ENCODE measurements at places on chromosomes 3 and 15.

DNA sequence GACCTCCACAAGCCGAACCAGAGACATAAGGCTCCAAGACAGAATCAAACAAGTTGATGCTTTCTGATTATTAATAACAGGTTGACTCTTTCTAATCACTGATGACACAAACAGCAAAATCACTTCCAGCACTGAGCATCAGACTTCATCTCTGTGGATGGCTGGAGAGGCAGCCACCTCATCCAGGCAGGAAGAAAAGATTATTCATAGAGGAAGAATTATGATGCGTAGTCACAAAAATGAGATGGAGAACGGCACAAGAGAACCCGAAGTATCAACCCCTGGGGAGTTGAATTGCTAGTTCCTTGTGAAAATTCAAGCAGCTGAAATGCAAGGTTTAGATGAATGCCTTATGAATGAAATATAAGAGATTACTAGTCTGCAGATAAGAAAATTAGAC is 49.9 kb upstream of the LMCD1 start:
- DNase-seq: no peak

- no peak for DNase-seq
These were observed 111.7 kb upstream of the CNTN6 start for GRCh38 chr3:981156-981555.

- DNase-seq: no peak
These were observed 76.2 kb downstream of the TGFBR2 start for GRCh38 chr3:30682434-30683155.

DNA sequence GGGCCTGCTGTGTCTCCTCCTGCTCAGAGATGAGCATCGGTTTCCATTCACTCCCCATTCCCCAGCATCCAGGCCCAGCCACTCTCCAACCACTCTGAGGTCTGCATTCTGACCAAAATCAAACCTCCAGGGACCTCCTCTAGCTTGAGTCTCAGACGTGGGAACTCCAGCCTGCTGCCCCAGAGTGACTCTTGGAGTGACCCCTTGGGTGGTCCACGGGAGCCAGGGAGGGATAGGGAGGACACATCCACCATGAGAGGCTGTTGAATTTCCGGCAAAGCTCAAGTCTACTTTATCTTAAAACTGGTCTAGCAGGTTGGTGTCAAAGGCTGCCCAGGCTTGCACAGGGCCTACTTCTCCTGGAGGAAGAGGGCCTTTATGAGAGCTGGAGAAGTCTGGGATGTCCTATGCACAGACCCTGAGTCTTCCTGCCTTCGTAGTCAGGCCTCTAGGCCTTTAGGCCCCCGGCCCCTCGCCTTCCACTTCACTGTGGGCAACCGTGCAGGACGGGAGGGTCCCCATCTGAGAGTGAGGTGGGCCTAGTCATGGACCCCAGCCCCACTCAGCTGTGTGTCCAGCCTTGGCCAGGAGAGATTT is 8.9 kb downstream of the CISH start:
- no peak for DNase-seq

- DNase-seq: no peak
These were observed 49.0 kb upstream of the SLC4A7 start for GRCh38 chr3:27533261-27533607.

- DNase-seq: no peak
These were observed 8.7 kb upstream of the CAMK1 start for GRCh38 chr3:9778143-9779074.

- DNase-seq: no peak
These were observed 43.7 kb upstream of the GNB5 start for GRCh38 chr15:52234596-52235541.

DNA sequence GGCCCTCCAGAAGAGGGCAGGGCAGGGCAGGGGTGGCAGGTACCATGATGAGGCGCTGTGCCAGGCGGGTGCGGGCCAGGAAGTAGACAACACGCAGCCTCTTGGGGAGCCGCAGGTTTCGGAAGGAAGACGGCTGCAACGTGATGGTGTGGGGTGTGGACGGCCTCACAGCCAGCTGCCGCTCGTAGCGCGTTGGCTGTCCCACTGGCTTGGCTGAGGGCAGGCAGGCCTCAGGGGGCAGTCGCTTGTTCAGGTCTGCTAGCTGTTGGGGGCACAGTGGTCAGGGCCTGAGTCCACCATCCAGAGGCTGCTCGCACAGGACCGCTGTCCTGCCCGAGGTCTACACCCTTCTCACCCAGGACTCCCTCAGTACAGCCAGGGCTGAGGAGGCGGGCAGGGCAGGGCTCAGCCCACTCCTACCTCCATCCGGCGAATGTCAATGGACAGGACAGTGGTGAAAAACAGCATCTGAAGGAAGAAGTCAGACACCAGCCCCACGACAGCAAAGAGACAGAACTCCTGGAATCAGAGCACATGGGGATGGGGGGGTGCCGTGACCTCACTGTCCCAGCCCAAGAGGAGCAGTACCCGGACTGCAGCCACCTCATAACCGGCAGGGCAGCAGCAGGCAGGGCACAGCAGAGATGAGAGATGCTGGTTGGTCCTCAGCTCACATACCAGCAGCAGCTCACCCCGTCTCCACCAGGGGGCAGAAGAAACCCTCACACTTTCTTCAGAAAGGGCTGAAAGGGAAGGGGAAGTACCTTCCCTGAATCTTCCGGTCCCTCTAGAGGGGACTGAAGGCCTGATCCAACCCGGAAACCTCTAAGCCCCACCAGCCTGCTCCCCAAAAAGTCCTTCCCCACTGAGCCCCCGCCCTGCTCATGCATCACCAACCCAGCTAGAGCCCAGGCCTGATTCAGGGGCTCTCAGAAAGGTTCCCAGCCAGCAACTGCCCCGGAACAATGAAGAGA is 40.0 kb downstream of the PTPN23 start:
- DNase-seq: peak; percentile 66

- no peak for DNase-seq
These were observed 41.9 kb downstream of the PCSK6 start for GRCh38 chr15:101447561-101448071.

- DNase-seq: peak; percentile 27
These were observed 1444.5 kb upstream of the CADM2 start for GRCh38 chr3:83514130-83514914.

DNA sequence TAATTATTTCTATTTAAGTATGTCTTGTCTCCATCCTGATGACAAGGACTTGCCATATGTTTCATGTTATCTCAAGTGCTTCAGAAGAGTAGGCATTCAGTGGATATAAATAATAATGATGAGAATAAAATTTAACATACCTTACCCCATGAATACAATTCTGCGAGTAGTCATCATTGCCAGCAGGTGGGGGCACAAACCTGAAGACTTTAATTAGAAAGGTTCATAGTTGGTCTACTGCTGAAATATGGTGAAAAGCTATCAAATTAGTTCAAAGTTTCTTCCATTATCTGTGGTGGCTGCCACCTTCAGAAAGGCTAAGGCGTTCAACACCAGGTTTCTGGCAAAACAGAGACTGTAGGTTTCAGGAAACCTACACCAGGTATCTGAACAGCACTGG is 100.9 kb downstream of the P3H2 start:
- DNase-seq: no peak

DNA sequence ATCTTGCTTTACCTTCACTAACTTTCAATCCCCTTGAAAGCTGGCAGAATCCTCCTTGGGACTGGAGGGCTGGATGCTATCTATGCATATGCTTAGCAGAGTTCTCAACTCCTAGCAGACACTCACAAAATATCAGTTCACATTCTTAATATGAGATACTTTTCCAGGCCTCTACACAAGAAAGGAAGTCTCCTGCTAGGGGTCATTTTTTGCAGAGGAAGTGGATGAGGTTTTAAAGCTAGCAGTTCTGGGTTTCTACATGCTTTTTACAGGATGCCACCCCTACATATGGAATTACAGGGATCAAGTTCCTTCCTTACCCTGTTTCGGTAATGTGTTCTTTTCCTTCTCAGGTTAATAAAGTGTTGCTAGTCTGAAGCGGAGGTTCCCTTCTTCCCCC is 206.3 kb upstream of the TP63 start:
- no peak for DNase-seq

GRCh38 chr15:26879706-26880105 is 12.8 kb downstream of the GABRA5 start:
- DNase-seq: no peak

- no peak for DNase-seq
These were observed 44.0 kb upstream of the MAGI1 start for GRCh38 chr3:66082679-66083078.

DNA sequence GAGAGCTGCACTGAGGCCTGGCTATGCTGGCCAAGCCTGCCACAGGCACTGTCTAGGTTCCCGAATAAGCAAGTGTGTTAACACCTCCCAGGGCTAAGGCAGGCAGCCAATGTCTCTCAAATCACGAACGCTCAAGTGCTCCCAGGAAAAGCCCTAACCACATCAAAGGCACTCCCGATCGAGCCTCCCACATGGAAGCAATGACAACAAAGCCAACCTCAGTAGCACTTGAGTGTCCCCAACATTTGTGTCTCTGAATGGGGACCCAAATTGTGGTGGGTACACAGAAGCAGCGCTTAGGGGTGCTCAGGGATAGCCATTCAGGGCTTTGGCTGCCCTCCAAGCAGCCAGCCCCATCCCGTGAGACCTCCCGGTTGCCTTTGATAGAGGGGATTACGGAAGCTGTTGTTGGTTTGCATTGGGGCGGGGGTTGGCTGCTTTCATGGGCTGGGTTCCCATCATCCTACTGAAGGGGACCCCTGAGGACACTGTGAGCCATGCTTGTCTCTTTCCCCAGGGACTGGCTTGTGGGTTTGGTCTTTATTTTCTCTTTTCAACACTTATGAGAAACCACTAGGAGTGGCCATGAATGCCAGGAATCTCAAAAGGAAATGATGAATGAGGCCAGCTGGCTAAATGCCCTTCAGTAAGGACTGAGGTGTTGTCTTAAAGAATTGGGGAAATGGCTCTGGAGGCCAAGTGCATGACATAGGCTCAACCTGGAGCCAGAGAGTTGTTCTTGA is 234.1 kb upstream of the FEZF2 start:
- DNase-seq: peak; percentile 89

DNA sequence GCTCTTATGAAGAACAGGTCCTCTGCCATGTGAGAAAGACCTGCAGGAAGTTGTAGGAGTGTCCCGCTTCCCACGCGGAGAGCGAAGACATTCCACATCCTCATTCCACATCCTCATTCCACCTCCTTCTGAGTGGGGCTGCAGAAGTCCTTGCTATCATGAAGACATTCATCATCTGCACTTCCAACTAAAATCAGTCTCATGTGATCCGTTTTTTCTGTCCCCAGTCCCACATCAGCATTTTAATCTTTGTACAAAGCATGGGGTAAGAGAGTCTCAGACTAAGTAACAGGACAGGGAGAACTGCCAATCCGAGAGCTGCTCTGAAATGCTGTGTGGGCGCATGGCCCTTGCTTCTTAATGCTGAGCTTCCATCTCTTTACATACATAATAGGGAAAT is 227.2 kb downstream of the RSRC1 start:
- DNase-seq: no peak

DNA sequence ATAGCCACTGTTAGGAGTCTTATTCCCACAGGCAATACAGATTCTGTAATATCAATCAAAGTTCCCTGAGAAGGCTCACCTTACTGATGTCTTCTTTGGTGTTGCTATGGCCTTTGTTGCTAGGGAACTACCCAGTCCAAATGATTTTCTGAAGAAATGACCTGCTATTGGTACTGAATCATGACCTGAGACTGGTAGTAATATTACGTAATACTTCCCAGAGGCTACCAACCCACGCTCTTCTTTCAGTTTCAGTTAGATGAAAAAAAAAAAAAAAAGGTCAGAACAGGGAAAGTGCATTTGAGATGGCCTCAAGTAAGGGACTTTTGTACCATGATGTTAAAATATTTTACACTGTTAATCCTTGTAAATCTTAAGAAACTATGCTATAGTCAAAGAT is 1092.5 kb upstream of the EPHA6 start:
- no peak for DNase-seq

DNA sequence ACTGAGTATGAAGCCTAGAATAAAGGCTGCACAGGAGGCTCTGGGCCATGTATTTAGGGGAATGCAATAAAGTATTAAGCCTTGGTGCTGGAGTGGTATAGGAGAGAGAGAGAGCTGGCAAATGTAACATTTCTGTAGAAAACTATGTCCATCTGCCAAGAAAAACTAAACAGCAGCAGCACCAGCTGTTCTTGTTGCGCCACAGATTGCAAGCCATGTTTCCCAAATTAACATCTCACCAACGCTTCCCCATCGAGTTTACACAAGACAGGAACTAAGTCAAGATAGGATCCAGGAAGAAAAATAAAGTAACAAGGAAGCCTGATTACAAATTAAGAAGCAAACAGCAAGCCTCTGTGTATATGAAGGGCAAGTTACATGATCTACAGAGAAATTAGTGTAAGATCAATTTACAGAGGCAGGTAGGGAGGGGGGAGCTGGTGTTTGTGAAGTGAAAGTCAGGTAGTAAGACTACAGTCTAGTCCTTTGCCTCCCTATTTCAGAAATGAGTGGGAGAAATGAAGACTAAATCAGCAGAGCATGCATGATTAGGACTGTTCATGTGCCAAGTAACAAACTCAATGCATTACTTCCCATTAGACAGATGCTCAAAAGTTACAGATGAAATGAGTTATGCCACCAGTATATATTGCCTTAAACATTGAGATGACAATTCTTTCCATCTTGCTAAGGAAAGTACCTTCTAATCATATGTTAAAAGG is 900.5 kb downstream of the EPHA3 start:
- DNase-seq: no peak

GRCh38 chr3:194577986-194578905 is 55.0 kb downstream of the TMEM44 start:
- DNase-seq: peak; percentile 68

DNA sequence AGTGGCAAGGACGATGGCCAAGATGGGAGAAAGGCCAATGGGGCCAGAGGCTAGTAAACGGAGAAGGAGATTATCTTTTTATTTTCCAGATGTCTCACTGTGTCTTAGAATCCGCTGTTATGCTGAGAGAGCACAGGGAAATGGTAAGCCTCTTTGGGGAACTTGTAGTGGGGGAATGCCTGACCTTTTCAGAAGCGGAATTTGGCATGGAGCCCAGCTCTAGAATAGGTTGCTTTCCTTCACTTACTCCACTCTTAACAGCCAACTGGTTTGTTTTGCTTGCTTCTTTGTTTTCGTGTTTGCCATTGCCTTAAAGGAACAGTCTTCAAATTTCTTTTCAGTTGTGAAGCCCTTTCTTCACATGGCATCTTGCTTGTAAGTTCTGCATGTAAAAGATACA is 316.2 kb upstream of the THRB start:
- DNase-seq: no peak

- DNase-seq: no peak
These were observed 958.8 kb downstream of the DIPK2A start for GRCh38 chr3:144930431-144930830.

DNA sequence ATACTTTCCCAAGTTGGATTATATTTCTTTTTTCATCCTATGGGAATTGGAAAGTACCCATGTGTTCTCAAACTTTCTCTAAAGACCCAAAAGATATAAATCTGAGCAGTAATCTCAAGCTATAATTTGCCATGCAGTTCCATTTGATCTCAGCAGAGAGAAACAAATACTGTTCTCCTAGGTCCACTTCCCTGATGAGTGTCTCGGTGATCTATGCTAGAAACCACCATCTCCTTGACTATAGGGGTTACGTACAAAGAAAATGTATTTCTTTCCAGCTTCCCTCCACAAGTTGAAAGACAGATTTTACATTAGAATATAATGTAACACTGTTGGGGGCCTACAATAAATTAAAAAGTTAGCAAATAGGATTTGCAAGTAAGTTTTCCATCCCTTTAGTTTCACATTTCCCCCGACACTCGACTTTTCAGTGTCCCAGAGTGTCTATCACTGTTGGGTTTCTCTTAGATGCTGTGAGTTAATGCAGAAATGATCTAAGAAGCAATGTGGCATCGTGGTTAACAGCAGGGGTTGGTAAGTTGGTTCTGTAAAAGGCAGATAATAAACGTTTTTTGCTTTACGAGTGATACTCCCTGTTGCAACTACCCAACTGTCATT is 465.1 kb upstream of the CFAP20DC start:
- DNase-seq: no peak

Measured in astrocyte of the cerebellum (primary cell).